ENCODE measurements at places on chromosomes 7 and 10. TPM values are rescaled to one million over a fixed set of nuclear protein-coding genes. Genes with fewer than 3 reads are reported as not detected.
A peak's percentile ranks its signal among the peaks of the same experiment; 100 is the strongest.

DNA sequence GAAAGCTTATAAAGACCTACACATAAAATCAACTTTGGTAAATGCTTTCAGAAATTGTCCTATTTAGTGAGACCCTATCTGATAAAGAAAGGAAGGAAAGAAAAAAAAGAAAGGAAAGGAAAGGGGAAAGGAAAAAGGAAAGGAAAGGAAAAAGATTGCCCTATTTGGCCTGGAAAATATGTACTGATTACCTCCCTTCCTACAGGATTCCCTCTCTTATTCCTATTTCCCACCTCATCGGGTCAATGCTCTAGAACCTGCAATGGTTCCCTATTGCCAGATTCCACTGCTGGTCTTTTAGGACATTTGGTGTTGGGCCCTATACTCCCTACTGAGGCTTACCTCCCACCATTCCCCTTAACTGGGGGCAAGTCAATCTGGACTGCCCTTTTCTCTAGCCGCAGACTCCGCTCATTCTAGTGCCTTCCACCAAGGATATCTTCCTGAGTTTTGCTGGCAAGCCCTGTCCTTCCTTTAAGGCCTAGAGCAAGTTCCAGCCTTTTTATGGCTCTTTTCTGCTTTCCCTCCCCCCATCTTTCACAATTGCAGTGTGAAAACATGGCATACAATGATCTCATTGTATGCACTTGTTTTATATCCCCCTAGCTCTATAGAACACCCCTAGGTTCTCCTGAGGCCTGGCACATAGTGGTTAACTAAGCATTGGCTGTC, 4.4 kb downstream of the DDIT4 start:
- peak; percentile 8 for DNase-seq

DNA sequence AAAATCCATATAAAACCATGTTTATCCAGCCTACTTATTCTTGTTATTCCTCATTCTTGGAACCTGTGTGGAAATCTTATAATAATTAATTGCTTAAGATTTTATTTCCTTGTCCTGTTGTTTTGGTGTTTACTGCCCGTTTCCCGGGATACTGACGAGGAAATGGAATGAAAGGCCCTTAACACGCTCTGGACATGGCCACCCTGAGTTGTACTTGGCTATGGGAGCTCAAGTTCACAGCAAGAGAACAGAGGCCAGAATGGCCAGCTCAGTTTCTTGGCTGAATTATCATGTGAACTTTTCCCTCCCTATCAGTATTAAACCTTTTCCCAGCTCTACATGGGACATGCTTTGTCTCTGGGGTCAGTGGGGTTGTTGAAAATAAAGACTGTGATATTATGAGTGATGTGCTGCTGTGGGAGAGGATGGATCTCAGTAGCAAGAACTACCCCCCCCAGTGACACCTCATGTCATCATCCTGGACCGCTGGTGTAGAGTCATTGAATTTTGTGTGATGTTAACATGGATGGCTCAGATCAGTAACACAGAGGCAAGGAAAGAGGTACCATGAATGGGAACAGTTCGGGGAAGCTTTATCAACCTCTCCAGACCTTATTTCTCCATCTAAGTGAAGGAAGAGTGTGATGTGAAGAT, 87.0 kb upstream of the IGFBP3 start:
- no peak for DNase-seq

- DNase-seq = no peak
Measured at GRCh38 chr7:27375958-27376357, 133.4 kb downstream of the EVX1 start.

GRCh38 chr10:109678857-109679256, 244.5 kb downstream of the XPNPEP1 start:
- DNase-seq = no peak

GRCh38 chr10:48199580-48200377, 74.7 kb downstream of the FRMPD2 start:
- DNase-seq = peak; percentile 63

- peak; percentile 20 for DNase-seq
Measured at GRCh38 chr10:51100221-51100620, 25.9 kb downstream of the PRKG1 start.

DNA sequence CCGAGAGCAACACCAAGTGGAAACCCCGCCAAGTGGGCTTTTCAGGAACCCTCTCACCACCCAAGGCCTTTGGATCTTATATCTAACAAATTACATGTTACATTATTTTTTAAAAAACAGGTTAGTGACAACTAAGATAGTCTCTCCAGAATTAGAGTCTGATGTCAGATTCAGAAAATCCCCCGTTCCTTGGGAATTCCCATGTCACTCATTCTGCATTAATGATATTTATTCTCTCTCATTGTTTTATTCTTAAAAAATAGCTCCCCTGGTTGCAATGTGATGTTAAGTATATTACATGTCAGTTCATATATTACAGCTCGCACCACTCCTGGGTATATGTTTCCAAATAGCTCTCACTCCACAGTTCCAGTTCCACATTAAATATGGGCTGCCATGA, 81.8 kb downstream of the WNT2 start:
- DNase-seq = no peak

- DNase-seq = no peak
Measured at GRCh38 chr7:81519886-81520285, 250.0 kb downstream of the HGF start.

DNA sequence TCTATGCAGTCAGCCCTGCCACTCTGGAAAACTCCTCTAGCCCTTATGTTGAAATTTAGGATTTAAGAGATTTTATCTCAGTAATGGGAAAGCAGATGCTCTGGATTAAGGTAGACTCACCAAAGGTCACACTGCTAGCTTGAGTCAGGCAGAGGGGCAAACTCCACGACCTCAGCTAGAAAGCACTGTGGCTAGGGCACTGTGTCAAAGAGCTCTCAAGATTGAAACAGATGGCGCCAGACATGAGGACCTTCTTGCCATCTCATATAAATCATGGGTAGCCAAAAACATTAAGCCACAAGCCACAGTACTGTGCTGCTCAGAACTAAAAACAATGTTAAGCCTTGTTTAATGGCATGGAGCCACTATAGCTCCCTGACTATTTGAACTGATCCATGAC, 188.7 kb downstream of the DNAJC1 start:
- no peak for DNase-seq

DNA sequence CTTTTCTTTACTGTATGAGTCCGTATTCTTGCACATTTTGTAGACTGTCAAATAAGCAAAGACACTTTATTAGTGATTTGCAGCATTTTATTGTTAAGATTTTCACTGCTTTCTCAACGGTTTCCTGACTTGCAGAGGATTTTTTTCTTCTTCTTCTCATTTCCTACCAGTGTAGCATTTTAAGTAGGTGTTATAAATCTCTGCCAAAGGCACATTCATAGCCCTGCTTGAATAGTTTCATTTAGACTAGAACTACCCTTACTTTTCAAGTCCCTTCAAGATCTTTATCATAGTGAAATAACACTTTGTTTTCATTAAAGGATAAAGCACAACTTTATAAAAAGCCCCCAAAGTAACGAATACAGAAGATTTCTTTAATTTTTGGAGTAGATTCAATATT, 271.4 kb downstream of the TSPAN12 start:
- DNase-seq = no peak

- peak; percentile 4 for DNase-seq
Measured at GRCh38 chr10:68434657-68435056, 27.6 kb upstream of the RUFY2 start.

- DNase-seq = no peak
Measured at GRCh38 chr10:31399631-31400030, 80.6 kb downstream of the ZEB1 start.

GRCh38 chr10:43124574-43125273, 13.5 kb upstream of the CSGALNACT2 start:
- DNase-seq = no peak

- DNase-seq = no peak
Measured at GRCh38 chr10:126240483-126240882, 147.8 kb downstream of the ADAM12 start.

- DNase-seq = no peak
Measured at GRCh38 chr7:44311561-44312495, 13.6 kb downstream of the CAMK2B start.

DNA sequence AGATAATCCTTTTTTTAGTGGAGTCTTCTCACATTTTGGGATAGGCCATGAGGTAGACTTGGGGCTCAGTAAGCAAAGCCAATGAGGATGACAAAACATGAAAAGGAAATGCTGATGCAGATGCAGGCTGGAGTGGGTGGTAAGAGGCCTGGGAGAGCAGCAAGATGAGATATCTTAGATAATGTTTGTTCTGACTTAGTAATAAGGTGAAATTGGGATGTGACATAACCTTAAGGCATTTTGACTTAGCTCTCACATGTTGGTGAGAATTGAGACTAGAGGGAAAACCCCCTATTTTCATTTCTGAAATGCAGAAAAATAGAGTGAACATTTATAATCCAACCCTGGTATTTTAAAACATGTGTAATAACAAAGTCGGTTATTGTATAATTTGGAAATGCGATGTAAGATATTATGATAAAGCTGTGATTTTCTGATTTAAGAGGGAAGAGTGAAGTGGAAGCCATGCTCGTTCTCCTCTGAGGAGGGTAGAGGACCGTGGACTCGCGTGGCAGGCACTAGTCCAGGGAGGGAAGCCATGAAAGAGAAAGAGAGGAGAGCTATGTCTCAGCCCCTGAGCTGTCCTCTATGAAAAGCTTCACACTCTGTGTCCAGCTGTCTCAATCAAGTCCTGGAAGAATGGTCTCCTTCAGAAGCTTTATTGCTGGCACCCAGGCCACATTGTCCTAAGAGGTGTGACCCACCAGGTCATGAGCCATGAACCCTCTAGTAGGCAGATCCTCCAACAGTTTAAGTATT, 57.3 kb downstream of the ST7 start:
- DNase-seq = peak; percentile 56

- peak; percentile 87 for DNase-seq
Measured at GRCh38 chr7:27031289-27032172, 64.3 kb downstream of the HOXA1 start.

- DNase-seq = no peak
Measured at GRCh38 chr7:13797545-13797944, 191.9 kb downstream of the ETV1 start.

- peak; percentile 89 for DNase-seq
Measured at GRCh38 chr10:119199231-119199992, 8.0 kb upstream of the GRK5 start.

DNA sequence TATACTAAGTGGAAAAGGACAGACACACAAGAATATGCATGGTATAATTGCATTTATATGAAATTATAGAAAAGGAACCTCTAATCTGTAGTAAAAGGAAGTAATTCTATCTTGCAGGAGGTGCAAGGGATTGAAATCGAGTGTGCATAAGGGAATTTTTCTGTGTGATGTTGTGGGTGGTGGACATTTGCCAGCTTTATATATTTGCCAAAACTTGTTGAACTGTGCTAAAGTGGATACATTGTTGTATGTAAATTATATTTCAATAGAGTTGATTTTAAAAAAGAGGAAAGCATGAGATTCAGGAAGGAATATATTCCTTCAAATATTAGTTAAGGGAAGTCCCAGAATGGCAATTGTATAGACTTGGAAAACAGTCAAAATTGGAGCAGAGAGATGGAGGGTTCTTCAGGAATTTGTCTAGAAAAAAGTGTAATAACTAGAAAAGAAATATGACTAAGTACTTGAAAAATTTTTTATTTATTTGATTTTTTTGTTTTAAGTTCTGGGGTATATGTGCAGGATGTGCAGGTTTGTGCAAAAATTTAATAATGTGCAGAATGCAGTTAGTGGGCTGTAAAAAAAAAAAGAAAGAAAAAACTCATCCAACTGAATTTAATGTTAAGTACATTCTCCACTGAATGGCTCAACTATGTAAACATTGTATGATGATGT, 96.1 kb downstream of the ARL4A start:
- DNase-seq = peak; percentile 37

DNA sequence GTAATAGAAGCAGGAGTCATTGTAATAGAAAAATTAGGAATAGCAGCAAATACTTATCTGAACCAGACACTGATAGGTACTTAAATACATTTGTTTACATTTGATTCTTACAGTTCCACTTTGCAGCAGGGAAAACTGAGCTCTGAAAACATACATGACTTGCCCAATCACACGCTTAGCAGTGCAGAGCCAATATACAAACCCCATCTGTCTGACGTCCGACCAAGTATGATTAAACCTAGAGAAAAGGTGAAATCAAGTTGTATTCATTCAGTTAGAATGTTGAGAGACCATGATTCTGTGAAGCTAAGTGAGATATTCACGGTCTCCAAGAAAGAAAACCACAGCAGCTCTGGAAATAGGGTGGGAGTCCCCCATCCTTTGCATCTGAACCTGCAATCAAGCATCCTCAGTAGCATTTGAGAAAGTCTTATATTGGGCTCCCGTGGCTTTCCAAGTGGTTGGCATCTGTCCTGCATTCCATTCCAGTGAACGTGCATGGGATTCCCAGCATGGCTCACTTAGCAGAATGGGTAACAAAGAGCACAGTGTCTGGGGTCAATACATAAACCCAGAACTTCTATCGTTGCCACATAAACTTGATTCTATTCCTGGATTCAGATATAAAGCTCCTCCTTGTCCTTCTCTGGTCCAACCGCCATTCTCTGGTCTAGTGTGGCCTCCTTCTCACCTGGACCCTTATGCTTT, 148.7 kb upstream of the RSU1 start:
- DNase-seq = peak; percentile 99

GRCh38 chr7:156886020-156886795, 6.8 kb downstream of the LMBR1 start:
- no peak for DNase-seq

The LIPA gene
- 23.1 TPM for polyA plus RNA-seq

The SPDYE2B gene
- not detected for polyA plus RNA-seq

The SYNPO2L gene
- 0.62 TPM for polyA plus RNA-seq

The TRIM73 gene
- 0.84 TPM for polyA plus RNA-seq

The SLC13A4 gene
- polyA plus RNA-seq = 0.10 TPM

The FOXP2 gene
- 0.89 TPM for polyA plus RNA-seq

The IFIT1B gene
- not detected for polyA plus RNA-seq

The ZNF487 gene
- polyA plus RNA-seq = 1.7 TPM

The GHRHR gene
- polyA plus RNA-seq = not detected

The ICA1 gene
- polyA plus RNA-seq = not detected

The LHPP gene
- 8.3 TPM for polyA plus RNA-seq

The TSPAN12 gene
- polyA plus RNA-seq = 0.42 TPM

The ANXA8 gene
- 1.1 TPM for polyA plus RNA-seq

The SLC18A3 gene
- polyA plus RNA-seq = not detected

All from IMR-90 (cell line).